CD4-positive, alpha-beta memory T cell (primary cell): ENCODE measurements at places on chromosomes 5 and 9.

DNA sequence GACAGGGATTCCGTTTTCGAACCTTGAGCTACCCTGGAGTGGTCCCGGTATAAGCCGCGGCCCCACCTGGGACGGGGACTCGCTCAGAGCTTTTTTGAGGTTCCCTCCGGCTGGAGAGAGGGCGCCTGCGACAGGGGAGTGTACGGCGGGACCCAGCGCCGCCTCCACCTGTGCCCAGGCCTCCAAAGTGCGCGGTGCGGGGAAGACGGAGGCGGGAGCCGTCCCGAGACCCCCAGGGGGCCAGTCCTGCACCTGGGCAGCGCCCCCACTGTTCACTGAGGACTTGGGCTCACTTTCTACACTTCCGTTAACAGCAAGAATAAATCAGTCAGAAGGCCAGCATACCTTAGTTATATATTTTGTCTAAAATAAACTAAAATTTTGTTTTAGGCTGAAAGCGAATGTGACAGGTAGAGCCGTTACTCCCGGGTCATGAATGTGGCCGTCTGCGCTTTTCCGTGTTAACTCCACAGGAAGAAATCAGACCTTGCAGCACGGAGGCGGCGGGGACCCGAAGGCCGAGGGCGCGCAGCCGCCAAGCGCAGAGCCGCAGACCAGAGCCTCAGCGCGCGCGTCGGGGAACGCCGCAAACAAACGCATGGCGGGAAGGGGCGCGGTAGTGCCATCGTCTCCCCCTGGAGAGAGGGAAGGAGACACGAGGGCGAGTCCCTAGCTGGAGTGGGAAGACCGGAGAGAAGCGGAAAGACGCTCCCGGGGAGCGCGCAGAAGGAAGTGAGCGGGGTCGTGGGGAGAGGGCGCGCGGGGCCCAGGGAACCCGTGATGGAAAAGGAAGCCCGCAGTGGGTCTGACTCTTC is 14.1 kb downstream of the TRIM7 start:
- DNase-seq: peak; percentile 69

DNA sequence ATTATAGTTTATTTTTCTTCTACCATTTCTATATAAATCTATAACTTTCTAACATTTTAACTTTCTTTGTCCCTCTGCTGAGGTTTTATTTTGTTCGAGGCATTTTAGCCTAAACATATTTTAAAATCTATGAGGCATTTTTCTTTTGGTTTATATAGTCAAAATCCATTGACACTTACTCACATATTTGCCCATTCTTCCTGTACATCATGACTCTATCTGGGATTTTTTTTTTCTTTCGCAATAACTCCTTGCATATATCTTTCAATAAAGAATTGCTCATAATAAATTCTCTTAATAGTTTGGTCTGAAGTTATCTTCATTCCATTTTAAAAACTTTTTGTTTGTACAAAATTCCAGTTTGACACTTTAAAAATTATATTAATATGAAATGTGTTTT is 632.3 kb downstream of the TLE4 start:
- DNase-seq: no peak

DNA sequence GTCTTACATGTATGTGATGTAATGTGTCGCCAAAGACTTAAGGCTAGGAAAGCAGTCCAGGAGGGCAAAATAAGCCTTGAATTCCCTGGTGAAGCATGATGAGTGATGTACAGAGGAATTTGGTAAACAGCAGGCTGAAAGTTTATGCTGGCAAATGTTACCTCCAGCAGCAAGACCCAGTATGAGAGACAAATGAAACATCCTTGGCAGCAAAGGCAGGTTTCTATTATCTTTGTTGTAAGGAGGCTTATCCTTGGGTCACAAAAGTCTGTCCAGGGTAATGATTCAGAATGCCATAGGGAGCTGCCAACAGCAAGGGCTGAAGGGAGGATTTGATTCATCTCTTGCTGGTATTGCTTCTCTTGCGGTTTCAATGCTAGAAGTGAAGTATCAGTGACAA is 75.9 kb upstream of the HTR4 start:
- DNase-seq: no peak

DNA sequence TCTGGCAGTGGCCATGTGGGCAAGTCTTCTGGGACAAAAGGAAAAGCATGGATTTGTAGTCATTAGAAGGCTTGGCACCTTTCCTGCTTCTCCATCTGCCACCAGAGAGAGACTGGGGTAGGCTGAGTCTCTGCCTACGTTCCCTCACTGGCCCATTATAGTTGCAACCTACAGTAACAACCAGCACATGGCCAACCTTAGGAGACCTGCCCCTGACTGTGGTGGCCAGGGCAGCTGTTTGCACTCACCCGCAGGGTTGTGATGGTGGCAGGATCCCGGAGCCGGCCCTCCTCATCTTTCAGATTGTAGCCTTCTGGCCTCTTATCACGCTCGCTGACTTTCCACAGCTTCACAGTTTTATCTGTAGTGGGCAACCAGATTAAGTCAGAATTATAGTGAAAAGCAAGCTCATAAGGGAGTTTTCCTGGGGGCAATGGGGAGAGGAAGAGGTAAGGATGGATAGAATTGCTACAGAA is 174.9 kb upstream of the GPR151 start:
- no peak for DNase-seq

DNA sequence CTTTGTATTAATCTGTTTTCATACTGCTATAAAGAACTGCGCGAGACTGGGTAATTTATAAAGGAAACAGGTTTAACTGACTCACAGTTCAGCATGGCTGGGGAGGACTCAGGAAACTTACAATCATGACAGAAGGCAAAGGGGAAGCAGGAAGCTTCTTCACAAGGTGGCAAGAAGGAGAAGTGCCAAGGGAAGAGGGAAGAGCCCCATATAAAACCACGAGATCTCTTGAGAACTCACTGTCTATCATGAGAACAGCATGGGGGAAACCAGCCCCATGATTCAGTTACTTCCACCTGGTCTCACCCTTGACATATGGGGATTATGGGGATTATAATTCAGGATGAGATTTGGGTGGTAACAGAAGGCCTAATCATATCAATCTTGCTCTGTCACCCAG is 60.9 kb upstream of the CHD1 start:
- no peak for DNase-seq

DNA sequence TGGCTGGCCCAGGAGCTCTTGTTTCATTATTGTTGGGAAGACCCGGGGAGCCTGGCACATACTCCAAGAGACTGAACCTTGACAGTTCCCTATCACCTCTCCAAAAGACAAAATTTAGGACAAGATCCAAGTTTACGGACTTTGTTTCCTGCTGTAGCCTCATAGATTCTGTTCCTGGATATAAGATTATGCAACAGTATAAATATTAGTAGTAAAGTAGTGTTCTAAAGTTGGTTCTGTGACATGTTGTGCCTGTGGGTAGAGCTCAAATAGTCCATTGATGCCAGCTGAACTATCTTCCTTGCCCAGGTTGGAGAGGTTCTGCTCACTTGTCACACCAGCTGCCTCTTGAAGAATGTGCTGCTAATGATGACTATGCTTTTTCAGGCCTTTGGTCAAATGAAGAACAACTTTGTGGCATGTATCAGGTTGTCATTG is 430.2 kb downstream of the DMAC1 start:
- no peak for DNase-seq

DNA sequence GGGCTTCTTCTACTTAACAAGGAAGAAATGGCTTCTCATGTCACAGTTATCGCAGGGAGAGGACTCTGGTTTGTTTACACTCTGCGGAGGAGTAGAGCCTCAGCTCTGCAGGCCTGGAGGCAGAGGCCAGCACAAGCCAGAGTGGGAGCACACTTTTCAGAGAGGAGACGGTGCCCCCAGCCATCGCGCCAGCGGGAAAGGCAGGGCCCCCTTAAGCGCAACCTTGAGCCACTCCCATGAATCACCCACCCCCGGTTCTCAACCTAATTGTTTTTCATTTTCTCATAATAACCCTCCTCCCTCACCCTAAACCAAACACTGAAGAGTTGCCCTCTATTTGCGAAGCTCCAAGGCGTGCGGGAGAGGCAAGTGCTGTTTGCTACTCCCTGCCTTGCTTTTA is 208.4 kb upstream of the TBCA start:
- DNase-seq: no peak

DNA sequence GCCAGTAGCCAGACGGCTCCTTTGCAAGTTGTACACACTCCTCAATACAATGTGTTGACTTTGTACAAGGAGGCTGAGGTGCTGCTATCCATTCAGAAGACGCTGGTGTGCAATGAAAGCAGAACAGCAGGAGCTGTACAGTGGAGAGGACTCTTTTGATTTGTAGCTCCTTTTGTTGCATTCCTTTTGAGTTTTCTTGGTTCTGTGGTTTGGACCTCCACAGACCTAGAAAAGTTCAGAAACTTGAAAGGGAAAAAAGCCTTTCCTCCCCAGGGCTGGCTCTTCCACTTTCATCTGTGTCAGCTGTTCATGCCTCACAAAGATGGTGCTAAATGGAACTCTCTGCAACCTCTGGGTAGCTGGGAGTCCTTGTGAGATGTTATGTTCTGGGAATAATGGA is 117.4 kb downstream of the MAT2B start:
- no peak for DNase-seq

DNA sequence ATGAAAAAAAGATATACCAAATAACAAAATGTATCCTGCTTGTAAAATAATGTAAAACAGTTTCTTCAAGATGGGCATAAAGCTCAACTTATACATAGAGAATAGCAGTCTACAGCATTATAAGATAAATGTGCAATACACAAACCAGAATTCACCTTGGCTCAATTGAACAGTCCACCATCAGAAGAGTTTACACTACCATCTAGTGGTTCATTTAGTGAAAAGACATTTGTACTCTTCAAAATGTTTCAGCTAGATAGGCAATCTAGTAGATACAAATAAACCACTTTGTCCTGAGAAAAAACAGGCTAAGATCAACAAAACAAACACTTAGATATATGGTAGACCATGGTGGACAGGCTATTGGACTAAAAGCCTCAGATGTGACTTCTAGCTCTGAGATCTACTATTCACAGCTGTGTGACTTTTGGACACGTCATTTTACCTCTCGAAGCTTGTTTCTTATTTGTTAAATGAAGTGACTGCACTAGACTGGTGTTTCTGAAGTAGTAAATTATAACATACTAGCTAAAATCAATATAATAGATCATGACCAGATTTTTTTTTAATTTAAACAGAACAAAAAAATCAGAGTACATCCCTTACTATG is 22.1 kb upstream of the TPD52L3 start:
- peak; percentile 5 for DNase-seq

GRCh38 chr5:1280177-1281037 is 14.5 kb downstream of the TERT start:
- DNase-seq: no peak

DNA sequence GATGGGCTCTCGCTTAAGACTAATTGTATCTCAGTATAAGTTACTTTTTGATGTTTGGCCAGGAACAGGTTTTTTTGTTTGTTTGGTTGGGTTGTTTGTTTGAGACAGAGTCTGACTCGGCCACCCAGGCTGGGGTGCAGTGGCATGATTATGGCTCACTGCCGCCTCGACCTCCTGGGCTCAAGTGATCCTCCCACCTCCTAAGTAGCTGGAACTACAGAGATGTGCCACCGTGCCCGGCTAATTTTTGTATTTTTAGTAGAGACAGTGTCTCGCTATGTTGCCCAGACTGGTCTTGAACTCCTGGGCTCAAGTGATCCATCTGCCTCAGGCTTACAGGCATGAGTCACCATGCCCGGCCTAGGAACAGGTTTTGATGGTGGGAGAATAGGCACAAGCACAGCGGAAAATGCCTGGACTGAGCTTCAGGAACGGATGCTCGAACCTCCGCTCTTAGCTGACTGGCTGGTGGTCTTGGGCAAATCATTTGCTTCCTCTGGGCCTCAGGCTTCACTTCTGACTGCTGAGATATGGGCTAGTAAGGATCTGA is 11.4 kb upstream of the SYNPO start:
- DNase-seq: no peak

GRCh38 chr5:16565118-16565517 is 51.7 kb downstream of the RETREG1 start:
- no peak for DNase-seq

DNA sequence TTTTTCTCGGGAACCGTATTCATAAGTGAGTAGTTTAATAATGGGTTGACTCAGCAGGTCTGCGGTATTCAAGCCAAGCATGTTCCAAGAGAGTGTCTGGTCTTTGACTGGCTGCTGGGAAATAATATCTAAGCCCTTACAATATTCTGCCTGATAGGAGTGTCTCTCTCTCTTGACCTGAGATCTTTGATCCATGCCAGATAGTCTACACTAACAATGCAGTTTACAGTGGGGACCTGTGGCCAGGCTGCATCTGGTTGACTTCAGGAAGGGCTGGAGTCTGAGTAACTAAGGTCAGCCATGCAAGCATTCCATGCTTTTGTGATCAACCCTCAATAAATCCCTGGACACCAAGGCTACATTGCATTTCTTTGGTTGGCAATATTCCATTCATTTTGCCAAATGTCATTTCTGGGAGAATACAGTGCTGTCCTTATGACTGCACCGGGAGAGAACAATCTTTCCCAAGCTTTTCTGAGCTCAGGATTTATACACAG is 195.5 kb downstream of the SEMA5A start:
- DNase-seq: no peak
